Type B pancreatic cell (in vitro differentiated cells): ENCODE measurements at places on chromosomes 1 and 21.
A peak's percentile ranks its signal among the peaks of the same experiment; 100 is the strongest.

DNA sequence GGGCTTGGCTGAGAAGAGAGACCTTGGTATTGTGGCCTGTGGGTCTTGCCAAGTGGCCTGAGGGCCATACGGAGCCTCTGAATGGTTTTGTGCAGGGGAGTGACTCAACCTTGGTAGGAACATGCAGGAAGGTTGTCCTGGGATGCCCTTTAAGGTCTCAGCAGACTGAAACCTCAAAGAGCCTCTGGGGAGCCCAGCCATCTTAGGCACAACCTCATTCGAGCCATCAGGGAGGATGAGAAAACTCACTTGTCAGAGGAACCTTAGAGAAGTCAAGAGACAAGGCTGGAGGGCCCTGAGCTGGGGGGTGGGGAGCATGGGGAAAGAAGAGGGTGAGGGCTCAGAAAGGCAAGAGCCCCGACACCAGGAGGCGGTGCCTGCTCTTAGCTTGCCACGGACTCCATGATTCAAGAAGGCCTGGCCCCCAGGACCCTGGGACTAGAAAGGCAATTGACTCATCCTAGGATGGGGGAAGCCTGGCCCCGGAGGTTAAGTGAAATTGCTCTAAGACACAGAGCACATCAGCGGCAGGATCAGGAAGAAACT is 13.0 kb downstream of the IFI6 start:
- DNase-seq, result no peak

GRCh38 chr1:21269461-21270085 is 20.7 kb downstream of the ECE1 start:
- no peak for DNase-seq

GRCh38 chr21:16709866-16710550 is 802.8 kb upstream of the CXADR start:
- no peak for DNase-seq

- no peak for DNase-seq
Observed at GRCh38 chr1:166031932-166032571, 134.7 kb downstream of the FAM78B start.

- no peak for DNase-seq
Observed at GRCh38 chr1:9860887-9861286, 37.1 kb upstream of the CLSTN1 start.

DNA sequence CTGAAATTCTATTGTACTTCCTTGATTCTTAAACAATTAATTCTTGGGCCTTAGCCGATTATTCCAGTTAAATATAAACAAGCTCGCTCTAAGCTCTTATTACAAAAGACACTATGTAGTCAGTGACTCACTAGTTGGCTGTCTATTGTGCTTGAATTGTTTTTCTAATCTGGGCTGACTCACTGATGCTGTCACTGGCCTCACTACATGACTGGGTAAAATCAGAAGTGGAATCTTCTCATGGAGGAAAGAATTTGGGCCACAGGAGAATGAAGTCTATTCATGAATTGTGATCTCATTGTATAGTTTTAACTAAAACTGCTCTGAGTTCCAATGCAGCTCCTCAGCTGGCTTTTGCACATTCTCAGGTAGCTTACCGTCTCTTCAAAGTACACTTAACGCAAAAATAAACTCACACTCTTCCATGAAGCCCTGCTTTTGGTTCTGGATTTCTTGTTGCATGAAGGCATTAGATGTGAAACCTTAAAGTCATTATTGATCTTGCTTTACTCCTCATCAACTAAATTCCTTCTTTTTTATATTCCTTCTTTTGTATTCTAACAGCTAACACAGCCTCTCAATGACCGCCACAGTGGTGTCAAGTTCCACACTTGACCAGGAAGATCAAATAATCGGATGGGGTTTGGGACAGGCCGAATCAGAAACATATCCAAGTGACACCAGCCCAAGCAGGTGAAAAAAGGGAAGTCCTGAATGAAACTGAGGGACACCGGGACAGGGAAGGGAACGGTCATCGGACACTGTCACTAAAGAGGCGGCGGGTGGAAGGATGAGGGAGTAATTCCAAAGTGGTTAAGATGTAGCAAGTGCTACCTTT is 80.9 kb upstream of the LBR start:
- no peak for DNase-seq

DNA sequence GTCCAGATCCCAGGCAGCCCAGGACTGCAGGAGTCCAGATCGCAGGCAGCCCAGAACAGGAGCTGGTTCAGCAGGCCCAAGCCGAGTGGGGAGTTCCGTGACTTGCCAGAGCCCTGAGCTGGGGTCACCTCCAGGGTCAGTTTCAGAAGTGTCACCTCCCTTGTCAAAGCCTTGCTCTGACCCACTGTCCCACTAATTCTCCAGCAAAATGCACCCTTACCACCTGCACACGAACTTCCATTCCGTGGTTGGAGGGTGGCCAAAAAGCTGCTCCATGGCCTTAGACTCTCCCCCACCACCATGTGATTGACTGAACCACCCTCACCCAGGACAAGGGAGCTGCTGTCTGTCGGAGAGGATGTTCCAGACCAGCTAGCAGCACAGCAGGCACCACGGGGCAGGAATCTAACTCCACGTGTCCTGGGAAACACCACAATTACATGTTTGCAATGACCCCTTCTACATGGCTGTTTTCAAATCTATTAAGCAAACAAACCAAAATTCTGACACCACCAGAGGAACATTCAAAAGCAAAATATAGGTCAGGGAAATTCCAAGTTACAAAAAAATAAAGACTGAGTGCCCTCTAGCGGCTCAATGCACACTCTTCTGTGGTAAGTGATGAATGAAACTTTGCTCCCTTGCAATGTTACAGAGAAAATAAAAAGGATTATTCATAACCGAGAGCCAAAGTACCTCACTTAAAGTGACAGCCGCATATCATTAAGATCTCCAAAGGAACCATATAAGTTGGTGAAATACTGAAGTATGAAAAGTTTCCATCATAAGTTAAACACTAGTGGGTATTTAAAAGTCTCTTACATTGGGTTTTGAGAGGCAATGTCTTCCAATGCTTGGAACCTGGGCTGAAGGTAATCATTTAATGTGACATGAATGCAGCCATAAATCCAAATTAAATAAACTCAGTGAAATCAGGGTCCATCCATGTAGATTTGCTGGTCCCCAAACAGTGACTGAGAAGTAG is 76.3 kb downstream of the NPHP4 start:
- peak; percentile 56 for DNase-seq

GRCh38 chr1:13753636-13754402 is 53.8 kb downstream of the PRDM2 start:
- DNase-seq, result no peak

DNA sequence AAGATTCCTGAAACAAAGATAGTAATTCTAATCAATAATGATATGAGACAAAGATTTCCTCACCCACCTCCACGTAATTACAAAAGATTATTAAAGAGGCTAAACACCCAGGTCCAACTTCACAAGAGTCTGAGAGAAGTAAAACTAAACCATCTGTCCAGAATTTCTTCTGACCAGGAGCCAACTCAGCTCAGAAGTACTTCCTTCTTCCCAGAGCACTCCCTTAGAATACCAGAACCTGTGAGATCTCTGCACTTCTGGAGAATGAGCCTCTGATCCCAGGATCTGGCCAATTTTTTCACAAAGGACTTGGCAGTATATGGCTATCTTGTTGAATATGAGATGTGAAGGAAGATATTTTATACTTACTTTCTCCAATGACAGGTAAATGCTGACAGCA is 120.6 kb upstream of the PALMD start:
- DNase-seq, result no peak

GRCh38 chr1:245215071-245215470 is 60.3 kb downstream of the KIF26B start:
- DNase-seq, result no peak

DNA sequence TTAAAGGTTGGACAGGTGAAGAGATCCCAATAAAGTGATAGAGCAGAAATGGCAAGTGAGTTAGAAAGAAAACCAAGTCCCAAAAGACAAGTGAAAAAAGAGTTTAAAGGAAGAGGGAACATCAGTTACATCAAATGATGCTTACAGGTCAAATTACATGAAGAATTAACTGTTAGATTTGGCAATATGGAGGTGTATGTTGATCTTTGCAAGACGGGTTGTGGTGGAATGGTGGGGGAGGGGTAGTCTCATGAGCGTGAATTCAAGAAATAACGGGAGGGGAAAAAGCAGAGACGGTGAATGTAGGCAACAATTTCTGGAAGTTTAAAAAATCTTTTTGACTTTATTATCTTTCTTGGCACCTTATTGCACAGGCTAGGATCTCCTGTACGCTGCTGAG is 76.6 kb downstream of the NTPCR start:
- no peak for DNase-seq

DNA sequence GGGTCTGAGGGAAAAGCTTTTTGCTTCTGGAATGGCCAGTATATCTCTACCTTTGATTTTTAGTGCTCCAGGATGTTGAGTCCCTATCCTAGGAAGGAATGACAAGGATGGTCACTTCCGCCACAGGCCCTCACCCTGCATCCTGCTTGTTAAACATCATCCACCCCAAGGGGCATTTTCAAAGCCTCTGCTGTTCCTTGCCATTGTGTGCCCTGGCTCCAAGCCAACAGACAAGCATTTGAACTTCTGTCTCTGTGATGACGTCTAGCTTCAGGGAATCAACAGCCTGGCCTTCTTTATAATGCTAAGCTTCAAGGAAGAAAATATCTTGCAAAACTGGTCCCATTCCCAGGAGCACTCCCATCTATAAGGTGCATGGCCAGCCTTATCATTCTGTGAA is 12.3 kb upstream of the JAM2 start:
- DNase-seq, result no peak
